Stimulated activated CD8-positive, alpha-beta memory T cell treated with anti-CD3 and anti-CD28 coated beads, Interleukin-4, amount 100 ng/mL, for 4 hours (primary cell): ENCODE measurements at places on chromosomes 12 and 14.

DNA sequence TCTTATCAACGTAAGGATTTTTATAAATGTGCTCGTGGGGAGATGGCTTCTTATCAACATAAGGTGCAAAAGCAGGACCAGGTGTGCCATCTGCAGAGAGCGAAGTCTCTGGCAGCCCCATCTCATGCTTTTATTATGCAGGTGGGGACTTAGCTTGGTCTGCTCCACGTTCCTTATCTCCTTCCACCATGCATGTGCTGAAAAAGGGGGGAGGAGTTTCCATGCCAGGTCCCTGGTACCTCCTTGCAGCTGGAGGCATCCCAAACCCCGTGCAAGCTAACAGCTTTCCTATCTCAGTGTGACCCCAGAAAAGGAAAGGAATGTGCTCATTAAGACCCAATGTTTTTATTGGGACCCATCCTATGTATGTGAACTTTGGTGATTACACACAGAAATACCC is 608.5 kb downstream of the TMEM121 start:
- DNase-seq, result no peak

GRCh38 chr12:113855998-113856397 is 110.1 kb downstream of the RBM19 start:
- DNase-seq, result no peak

DNA sequence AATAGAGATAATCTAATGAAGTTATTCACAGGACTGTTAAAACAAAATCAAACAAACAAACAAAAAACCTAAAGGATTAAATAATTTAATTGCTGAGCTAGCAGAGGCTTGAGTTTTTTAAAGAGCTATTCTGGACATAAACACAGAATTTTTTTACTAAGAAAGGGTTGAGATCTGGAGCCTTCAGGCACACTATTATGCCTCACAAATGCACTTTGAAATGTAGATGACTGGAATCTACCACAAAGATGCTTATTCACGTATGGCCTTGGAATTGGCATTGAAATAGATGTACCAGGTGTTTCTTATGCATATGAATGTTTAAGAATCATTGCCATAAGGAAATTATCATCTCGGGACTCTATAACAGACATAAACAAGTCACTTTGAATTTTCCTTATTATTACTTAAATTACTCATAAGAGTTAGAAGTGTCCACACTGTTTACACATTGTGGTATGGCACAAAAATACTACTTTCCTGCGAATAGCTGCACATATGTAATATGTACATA is 21.6 kb downstream of the PUS7L start:
- no peak for DNase-seq

DNA sequence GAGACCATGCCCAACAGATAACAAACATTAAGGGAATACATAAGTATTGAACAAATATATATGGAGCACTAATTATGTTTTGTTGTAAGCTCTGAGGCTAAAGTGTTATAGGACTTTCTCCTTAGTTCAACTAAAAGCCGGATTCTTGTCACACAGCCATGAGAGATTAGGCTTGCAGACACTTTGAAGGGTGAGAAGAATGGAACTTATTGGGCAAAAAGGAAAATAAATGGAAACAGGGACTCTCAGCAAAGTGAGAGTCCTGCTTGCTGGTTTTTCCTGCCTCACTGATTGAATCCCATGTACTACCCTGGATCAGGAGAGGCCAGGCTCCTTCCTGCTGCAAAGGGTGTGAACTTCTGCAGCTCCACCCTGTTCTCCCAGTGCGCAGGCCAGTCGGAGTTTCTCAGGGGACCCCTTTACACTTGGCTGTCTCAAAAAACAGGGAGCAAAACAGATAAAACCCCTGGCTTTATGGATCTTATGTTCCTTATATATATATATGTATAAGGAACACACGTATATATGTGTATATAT is 77.1 kb upstream of the FUT8 start:
- no peak for DNase-seq

- no peak for DNase-seq
These were observed 474.6 kb downstream of the PCNX1 start for GRCh38 chr14:71381814-71382213.
